G401 (cell line): ENCODE measurements at places on chromosomes 1 and 21. TPM values are rescaled to one million over a fixed set of nuclear protein-coding genes. Genes with fewer than 3 reads are reported as not detected.

DNA sequence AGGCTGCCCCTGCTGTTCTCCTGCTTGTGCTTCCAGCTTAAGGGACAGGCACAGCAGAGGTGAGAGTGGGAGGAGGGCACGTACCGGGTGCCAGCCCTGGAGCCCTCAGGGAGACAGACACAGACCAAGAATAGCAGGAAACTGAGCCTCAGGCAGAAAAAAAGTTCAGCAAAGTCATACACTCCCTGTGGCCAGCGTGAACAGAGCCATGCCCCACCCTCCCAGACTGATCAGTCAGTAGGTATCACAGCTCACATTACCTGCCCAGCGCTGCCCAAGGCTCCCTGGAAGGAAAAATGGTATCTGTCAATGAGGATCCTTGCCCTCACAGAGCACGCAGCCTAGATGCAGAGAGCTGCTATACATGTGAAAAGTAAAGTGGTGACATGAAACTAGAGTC lies 1.3 kb downstream of the UBL4B start:
- no peak for DNase-seq

DNA sequence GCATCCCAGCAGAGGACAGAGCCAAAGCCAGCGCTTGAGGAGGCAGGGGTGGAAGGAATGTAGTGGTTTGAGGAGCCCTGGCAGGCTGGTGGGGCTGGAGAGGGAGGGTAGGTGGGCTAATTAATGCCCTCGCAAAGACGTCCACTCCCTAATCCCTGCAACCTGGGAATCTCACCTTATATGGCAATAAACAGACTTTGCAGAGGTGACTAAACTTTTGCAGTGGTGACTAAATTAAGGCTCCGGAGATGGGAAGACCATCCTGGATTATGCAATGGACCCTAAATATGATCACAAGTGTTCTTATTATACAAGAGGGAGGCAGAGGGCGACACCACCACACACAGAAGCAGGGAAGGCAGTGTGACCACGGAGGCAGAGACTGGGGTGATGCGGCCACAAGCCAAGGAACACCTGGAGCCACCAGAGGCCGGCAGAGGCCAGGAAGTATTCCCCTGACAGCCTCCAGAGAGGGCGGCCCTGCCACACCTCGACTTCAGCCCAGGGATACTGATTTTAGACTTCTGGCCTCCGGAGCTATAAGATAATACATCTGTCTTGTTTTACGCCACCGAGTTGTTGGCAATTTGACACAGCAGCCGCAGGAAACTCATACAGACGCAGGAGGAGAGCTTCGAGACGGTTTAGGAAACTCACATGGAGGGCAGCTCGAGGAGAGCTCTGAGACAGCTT lies 23.1 kb upstream of the NPPB start:
- DNase-seq = no peak

DNA sequence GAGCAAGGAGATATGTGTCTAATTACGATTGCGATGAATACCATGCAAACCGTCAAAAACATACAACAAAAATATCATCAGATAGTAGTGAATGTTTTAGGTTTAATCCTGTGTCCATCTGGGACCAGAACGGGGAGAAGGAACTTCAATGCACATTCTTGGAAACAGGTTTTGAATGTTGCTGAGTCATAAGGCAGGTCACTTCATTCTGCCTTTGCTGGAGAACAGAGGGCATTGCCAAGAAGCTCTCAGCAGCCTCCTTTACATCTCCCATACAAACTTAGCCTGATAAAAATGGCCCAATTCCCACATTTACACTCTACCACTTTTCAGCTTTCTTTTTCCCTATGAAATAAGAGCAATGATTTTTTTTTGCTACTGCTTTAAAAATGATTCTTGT lies 78.0 kb upstream of the KCNJ6 start:
- DNase-seq = no peak

DNA sequence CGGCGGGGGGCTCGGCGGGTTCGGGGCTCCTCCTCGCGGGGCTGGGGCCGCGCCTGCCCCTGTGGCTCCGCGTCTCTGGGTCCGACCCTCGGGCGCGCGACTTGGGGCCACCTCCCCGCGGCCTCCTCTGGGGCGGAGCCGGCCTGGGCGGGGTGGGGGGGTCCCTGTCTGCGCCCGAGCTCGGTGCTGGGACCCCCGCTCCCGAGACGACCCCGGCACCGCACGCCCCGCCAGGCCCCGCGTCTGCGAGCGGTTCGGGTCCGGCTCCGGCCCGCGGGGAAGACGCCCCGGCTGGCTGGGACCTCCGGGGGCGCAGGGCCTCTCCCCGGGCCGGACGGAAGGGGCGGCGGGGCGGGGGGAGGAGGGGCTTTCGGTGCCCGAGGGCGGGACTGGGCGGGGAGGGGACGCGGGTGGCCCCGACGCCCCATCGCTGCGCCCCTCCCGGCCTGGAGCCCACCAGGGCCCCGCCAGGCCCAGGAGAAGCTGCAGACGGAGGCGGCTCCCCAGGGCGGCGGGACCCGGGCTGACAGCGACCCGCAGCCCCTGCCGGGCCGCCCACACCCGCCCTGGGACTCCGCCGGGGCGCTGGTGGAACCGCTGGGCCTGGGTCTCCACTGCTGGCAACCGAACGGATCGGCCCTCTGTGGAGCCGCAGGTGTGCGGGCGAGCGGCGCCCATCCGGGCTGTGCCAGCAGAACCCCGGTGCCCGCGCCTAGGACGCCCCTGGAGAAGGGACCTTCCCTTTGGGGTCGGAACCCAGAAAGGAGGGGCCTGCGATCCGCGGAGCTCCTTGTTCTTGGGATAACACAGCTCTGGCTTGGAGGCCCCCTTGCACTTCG lies 610 bp downstream of the COL6A2 start:
- DNase-seq = no peak

GRCh38 chr21:31873696-31874599 lies 1.1 kb downstream of the HUNK start:
- no peak for DNase-seq

GRCh38 chr1:224517171-224517570 lies 82.6 kb upstream of the WDR26 start:
- DNase-seq = no peak

GRCh38 chr1:97654876-97655585 lies 265.8 kb downstream of the DPYD start:
- DNase-seq = no peak

DNA sequence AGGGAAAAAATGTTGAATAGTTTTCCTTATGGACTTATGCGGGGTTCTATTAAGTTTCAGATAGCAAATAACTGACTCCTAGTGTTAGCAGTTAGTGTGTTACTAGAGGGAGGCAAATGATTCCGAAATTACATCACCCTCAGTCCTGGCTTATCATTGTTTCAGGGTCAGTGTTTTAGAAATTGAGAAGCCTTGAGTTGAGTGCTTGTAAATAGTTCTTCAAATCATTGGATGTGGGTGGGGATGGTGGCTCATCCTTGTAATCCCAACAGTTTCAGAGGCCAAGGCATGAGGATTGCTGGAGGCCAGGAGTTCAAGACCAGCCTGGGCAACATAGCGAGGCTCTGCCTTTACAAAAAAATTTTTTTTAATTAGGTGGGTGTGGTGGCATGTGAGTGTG lies 21.3 kb downstream of the SOAT1 start:
- no peak for DNase-seq

- DNase-seq = no peak
Measured at GRCh38 chr1:68268896-68269483, 36.7 kb upstream of the WLS start.

Gene FAM76A
- total RNA-seq = 13.6 and 32.1 TPM in 2 replicates

Gene RIMS3
- 8.2 and 8.9 TPM in 2 replicates for total RNA-seq

Gene PROK1
- not detected in 2 replicates for total RNA-seq

Gene OR14K1
- not detected in 2 replicates for total RNA-seq

Gene DDR2
- 34.3 and 37.5 TPM in 2 replicates for total RNA-seq
